ENCODE measurements at places on chromosomes 3 and 15. TPM values are rescaled to one million over a fixed set of nuclear protein-coding genes. Genes with fewer than 3 reads are reported as not detected.
A peak's percentile ranks its signal among the peaks of the same experiment; 100 is the strongest.

ADAMTSL3 gene
- 0.15 TPM for total RNA-seq

SLC22A13 gene
- 0.66 TPM for total RNA-seq

DNA sequence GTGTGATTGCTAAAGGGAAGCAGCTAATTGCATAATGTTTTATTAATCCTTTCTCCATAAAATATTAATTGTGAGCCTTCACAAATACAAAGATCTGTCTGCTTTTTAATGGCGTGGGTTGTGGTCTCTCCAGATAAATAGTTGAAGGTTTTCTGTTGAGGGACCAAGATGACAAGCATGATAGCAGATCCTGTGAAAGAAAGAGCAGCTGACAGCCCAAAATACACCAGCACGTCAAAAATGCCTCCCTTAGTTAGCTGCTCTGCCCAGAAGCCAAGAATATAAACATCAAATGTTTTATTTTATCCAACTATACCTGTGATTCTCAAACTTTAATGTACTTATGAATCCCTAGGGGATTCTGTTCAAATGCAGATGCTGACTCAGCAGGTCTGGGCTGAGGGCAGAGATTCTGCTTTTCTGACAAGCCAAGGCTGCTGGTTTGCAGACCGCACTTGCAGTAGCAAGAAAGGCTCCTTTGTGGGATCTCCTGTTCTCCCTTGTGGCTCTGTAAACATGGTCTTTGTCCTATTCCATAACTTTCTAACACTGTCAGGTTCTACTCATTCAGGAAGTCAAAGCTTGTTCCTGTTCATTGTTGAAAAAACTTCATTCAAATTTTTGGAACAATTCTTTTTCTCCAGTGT, 119.1 kb upstream of the SLC25A36 start:
- no peak for DNase-seq

DNA sequence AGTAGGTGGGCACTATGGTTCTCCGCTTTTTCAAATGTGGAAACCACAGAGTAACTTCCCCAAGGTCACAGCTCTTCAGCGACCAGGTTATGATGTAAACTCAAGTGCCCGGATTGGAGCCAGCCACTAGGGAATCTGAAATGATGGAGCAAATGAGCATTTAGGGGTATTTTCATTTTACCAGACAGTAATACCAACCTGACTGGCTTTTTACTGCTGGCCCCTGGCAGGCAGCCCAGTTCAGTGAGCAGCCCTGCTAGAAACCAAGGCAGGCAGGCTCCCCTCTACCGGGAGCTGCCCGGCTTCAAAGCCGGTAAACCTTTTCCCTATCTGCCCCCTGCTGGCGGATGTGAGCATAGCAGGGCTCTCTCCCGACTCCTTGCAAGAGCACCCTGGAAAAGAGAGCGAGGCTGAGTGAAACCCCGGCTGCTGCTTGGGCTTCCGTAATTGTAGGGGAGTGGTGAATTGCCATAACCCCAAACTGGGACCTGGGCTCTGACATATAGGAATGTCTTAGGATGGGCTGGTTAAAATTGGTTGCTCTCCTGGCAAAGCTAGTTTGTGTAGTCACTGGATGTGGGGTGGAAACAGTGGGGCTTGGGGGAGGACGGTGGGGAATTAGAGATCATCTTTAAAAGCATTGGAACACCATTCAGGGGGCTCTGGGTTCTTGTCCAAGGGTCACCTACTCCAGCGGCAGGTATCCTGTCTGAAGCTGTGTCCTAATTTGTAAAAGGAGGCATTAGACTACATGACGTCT, 98.0 kb upstream of the TNFAIP8L3 start:
- peak; percentile 20 for DNase-seq

DNA sequence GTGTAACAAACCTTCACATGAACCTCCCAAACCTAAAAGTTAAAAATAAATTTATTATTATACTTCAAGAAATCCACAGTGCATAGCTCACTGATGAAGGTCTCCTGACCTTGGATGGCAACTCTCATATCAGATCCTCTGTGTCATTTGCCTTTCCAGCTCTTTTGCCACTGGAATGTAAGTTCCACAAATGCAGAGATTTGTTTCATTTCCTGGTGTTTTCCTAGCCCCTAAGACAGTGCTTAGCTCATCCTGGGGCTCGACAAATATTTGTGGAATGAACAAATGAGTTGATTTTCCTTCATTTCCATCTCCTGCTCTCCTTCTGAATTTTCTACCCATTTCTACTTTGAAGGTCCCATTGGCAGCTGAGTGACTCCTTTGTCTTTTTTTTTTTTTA, 56.0 kb downstream of the FRMD4B start:
- DNase-seq, result no peak

DNA sequence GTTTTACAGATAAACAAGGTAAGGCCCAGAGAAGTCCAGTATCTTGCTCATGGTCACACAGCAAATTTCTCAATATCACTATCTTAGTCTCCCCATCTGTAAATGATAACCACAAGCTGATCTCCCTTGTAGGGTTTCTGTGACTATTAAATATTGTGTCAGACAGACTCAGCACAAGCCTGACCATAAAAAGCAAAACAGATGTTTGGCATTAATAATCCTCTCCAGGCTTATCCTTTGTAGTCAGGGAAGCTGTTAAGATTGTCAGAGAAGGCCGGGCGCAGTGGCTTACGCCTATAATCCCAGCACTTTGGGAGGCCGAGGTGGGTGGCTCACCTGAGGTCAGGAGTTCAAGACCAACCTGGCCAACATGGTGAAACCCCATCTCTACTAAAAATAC, 173.2 kb upstream of the PRICKLE2 start:
- no peak for DNase-seq
